Hepatocyte (in vitro differentiated cells): ENCODE measurements at places on chromosomes 7 and 10. TPM values are rescaled to one million over a fixed set of nuclear protein-coding genes. Genes with fewer than 3 reads are reported as not detected.

The KLLN gene
- 0.21 and 0.50 TPM in 2 replicates for polyA plus RNA-seq

The CFAP70 gene
- 1.2 and 1.6 TPM in 2 replicates for polyA plus RNA-seq

The GIMAP7 gene
- 0.19 and 0.28 TPM in 2 replicates for polyA plus RNA-seq

The DGKB gene
- 0.28 and 0.35 TPM in 2 replicates for polyA plus RNA-seq

The COL17A1 gene
- 2.1 and 3.3 TPM in 2 replicates for polyA plus RNA-seq

The PAPOLB gene
- polyA plus RNA-seq: not detected in 2 replicates

The STOX1 gene
- 1.6 and 3.7 TPM in 2 replicates for polyA plus RNA-seq
